ENCODE measurements at places on chromosomes 11 and 22. TPM values are rescaled to one million over a fixed set of nuclear protein-coding genes. Genes with fewer than 3 reads are reported as not detected.

GRCh38 chr22:49179886-49180682 lies 647.6 kb downstream of the BRD1 start:
- H3K36me3 ChIP-seq, result no peaks in the 10 kb centered on the region
- H3K27me3 ChIP-seq, result no peaks in the 10 kb centered on the region
- H3K4me3 ChIP-seq, result no peak overlapping the region
- H3K27ac ChIP-seq, result no peak overlapping the region

GRCh38 chr22:20749453-20749852 lies 24.5 kb upstream of the SERPIND1 start:
- no peak overlapping the region for H3K4me3 ChIP-seq
- no peaks in the 10 kb centered on the region for H3K27me3 ChIP-seq
- H3K36me3 ChIP-seq, result peaks cover 96% of the 10 kb centered on the region

DNA sequence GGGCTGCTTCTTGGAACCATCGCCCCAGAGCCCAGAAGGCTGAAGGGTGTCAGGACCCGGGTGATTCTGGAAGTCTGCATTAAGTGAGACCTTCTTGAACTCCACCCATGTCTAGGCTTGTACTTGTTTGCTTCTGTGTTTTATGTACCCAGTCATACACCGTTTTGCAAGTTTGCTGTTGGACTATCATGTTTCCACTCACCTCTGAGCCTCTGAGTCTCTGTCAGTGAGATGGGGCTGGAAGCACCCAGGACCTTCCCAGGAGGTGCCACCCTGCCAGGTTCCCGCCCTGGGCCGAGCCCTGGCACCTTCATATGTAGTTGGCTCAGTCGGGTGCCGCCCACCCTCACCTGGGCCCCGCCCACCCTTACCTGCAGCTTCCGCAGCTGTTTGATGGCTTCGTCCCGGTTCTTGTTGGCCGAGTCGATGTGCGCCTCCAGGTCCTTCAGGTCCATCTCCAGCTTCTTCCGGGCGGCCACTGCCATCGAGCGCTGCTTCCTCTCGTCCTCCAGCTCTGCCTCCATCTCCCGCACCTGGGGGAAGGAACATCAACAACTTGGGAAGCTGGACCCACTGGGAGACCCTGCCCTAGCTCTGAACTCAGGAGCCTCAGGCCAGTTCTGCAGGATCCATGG lies 35.1 kb downstream of the APOL1 start:
- H3K4me1 ChIP-seq, result no peaks in the 10 kb centered on the region
- no peak overlapping the region for H3K4me3 ChIP-seq
- H3K27ac ChIP-seq, result peak overlapping the region; percentile 15
- peaks cover 100% of the 10 kb centered on the region for H3K36me3 ChIP-seq
- no peaks in the 10 kb centered on the region for H3K27me3 ChIP-seq

DNA sequence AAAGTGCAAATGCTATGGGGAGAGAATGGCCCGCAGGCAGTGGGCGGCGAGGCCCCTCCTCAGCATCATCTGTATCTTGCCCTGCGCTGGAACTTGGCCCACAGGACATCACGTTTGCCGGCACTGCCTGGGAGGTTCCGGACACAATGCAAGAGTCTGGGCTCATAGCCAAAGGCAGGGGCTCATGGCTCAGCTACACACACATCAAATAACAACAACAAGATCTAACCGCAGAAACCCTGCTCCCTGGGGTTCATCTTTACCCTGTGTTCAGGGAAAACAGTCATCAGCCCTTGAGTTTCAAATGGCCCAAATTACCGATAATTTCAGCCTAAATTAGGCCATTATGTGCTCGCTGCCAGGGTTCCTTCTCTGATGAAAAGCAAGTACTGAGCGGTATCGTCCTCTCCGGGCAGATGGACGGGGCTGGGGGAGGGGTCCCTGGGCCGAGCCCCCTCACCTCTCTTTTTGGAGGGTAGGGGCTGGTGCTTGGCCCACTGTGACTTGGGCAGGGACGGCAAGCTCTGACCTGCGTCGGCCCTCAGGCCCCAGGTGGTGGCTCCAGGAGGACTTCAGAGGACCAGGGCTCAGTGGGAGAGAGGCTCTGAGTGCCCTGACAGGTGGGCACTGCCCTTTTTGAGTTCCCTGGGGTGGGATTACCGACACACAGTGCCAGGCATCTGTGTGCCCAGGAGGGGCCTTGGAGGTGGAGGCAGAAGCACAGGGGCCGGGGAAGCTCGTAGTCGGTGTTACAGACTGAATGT lies 25.0 kb upstream of the GAL start:
- H3K27ac ChIP-seq, result no peak overlapping the region
- H3K27me3 ChIP-seq, result no peaks in the 10 kb centered on the region
- no peak for DNase-seq
- no peak overlapping the region for H3K4me3 ChIP-seq

DNA sequence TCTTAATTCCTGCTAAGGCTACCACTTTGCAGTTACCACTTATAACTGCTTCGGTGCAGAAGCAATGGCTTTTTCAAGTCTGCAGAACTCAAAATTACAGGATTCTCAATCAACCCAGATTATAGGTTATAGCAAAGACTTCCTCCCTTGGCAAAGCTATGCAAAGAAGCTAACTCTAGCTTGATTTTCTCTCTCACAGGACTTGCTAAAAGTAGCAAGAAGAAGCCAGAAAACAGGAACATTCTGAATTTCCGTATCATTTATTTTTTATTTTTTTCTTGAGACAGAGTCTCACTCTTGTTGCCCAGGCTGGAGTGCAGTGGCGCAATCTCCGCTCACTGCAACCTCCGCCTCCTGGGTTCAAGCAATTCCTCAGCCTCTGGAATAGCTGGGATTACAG lies 10.7 kb upstream of the PLEKHB1 start:
- H3K27me3 ChIP-seq, result no peaks in the 10 kb centered on the region
- no peak overlapping the region for H3K27ac ChIP-seq
- no peak overlapping the region for H3K4me3 ChIP-seq
- no peaks in the 10 kb centered on the region for H3K36me3 ChIP-seq
- DNase-seq, result no peak

- no peaks in the 10 kb centered on the region for H3K27me3 ChIP-seq
- DNase-seq, result no peak
- H3K4me3 ChIP-seq, result no peak overlapping the region
- H3K27ac ChIP-seq, result no peak overlapping the region
- no peaks in the 10 kb centered on the region for H3K4me1 ChIP-seq
Measured at GRCh38 chr11:62069374-62069773, 54.4 kb upstream of the INCENP start.

DNA sequence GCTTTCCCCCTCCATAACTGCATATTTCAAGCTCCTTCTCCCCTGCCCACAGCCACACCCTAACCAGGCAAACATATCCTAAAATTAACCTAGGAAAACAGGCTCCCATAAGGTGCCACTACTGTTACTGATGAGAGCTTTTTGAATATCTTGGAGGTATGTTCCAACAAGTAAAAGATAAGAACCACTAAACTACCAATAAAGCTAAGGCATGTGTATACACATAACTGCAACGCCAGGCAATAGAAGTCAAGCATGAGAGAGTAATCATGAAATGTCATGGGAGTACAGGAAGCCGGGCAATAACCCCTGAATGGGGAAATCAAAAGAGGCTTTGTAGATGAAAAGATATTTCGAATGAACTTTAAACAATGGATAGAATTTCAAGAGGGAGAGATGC lies 9.3 kb downstream of the MMP13 start:
- no peak overlapping the region for H3K27ac ChIP-seq
- H3K36me3 ChIP-seq, result no peaks in the 10 kb centered on the region
- no peaks in the 10 kb centered on the region for H3K4me1 ChIP-seq
- H3K27me3 ChIP-seq, result no peaks in the 10 kb centered on the region

DNA sequence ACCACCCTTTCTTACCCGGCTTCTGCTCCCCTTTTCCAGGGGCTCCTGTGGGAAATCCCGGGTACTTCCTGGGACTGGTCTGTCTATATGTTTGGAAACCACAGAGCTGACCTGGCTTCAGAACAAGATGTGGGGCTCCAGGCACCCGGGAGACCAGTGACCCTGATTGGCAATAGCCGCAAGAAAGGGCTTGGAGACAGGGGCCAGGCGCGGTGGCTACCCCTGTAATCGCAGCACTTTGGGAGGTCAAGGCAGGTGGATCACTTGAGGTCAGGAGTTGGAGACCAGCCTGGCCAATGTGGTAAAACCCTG lies 3.2 kb upstream of the NEAT1 start:
- H3K27ac ChIP-seq, result peak overlapping the region; percentile 99
- no peak for DNase-seq
- H3K36me3 ChIP-seq, result no peaks in the 10 kb centered on the region

- H3K36me3 ChIP-seq, result no peaks in the 10 kb centered on the region
- H3K4me1 ChIP-seq, result no peaks in the 10 kb centered on the region
- no peak overlapping the region for H3K4me3 ChIP-seq
Measured at GRCh38 chr22:26610072-26610958, 7.5 kb downstream of the CRYBB1 start.

DNA sequence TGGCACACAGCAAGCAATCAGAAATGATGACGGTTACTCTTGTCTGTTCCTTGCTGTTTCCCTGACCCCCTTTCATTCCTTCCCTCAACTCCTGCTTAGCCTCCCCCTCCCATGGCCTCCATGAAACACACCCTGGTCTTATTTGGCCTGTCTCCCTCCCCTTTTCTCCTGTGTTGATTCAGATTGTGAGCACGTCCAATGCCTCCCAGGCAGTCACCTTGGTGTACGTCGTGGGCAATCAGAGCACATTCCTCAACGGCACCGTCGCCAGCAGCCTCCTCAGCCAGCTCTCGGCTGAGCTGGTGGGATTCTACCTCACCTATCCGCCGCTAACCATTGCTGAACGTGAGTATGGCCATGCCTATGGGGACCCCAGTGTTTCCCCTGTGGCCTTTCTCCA lies 141.1 kb downstream of the C11orf91 start:
- H3K36me3 ChIP-seq, result no peaks in the 10 kb centered on the region
- no peak for DNase-seq
- H3K4me1 ChIP-seq, result no peaks in the 10 kb centered on the region

GRCh38 chr11:121358760-121359159 lies 66.2 kb downstream of the SC5D start:
- DNase-seq, result no peak
- no peaks in the 10 kb centered on the region for H3K36me3 ChIP-seq
- no peak overlapping the region for H3K4me3 ChIP-seq
- H3K27me3 ChIP-seq, result no peaks in the 10 kb centered on the region
- peak overlapping the region; percentile 34 for H3K27ac ChIP-seq

DNA sequence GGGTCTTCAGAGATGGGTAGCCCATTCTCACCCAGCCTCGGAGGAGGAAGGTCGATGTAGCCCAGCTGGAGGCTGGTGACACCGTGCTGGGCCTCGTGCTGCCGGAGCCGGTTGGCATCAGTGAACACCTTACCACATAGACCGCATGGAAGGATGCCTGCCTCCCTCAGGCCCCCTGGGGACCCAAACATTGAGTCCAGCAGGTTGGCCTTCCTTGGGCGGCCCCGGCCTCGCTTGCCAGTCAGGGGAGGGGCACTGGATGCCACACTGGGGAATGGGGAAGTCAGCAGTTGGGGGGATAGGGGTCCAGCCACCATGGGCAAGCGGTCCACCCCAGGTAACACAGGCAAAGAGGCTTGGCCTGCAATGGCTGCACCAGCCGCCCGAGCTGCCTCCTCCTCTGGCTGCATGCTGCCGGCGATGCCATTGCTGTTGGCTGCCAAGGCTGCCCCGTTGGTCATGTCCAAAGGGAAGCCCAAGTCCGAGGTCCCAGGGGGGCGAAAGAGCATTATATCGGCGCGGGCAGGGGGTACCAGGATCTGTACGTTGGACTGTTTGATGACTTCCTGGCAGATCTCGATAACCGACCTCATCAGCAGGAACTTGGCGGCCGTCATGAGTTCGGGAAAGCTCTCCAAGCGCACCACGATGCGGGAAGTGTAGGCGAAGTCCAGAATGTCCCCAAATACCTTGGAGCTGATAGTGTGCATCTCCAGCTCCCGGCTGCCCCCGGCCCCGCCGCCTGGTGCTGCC lies 1.4 kb downstream of the PATZ1 start:
- H3K27ac ChIP-seq, result peak overlapping the region; percentile 97
- H3K4me3 ChIP-seq, result peak overlapping the region; percentile 77
- no peaks in the 10 kb centered on the region for H3K27me3 ChIP-seq

DNA sequence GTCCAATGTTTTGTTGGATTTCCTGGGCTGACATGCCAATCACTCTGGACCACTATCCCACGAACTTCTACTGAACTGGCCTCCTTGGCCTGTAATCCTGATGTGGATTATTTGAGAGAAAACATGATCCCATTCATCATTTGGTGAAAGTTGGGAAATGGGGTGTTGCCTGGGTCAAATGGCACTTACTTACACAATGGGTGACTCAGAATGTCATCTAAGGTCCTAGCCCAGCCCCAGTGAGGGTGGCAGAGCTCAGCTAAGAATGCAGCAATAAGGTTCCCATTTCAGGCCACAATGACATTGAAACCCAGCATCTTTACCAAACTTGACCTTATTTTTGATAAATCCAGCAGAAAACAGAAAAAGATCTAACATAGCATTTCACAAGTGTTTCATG lies 8.0 kb upstream of the DSCAML1 start:
- no peaks in the 10 kb centered on the region for H3K27me3 ChIP-seq
- H3K27ac ChIP-seq, result no peak overlapping the region
- no peak overlapping the region for H3K4me3 ChIP-seq

DNA sequence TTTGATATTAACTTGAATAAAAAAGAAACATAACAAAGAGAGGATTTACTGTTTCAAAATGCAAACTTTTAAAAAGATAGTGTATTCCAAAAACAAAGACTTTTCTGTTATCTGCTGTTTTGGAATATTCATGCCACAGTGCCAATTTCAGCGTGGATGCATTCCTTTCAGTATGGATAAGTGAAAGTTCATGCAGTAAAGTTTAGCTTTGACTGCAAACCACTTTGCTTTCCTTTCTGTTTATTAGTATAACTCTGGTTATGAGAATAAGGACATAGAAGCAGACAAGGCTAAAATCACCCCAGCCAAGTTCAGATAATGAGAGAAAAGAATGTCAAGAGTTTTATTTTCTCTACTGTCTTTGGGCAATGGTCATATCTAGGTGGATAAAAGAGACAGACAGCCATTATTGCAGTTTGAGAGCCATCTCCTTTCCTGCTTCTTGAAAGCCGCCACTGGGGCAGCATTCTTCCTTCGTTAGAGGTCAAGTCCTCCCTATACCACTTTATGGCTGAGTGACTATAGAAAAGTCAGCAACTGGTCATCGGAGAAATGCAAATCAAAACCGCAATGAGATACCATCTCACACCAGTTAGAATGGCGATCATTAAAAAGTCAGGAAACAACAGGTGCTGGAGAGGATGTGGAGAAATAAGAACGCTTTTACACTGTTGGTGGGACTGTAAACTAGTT lies 82.4 kb upstream of the BLID start:
- H3K4me3 ChIP-seq, result no peak overlapping the region
- no peak overlapping the region for H3K27ac ChIP-seq
- no peak for DNase-seq
- no peaks in the 10 kb centered on the region for H3K4me1 ChIP-seq

Gene RIMBP3B
- not detected for total RNA-seq

Gene HPX
- not detected for total RNA-seq

Gene SAC3D1
- total RNA-seq, result 11.3 TPM

Gene C22orf15
- not detected for total RNA-seq

Gene JAML
- 2.2 TPM for total RNA-seq

Gene SLC17A6
- not detected for total RNA-seq
